ENCODE measurements at places on chromosomes 2 and 18.

DNA sequence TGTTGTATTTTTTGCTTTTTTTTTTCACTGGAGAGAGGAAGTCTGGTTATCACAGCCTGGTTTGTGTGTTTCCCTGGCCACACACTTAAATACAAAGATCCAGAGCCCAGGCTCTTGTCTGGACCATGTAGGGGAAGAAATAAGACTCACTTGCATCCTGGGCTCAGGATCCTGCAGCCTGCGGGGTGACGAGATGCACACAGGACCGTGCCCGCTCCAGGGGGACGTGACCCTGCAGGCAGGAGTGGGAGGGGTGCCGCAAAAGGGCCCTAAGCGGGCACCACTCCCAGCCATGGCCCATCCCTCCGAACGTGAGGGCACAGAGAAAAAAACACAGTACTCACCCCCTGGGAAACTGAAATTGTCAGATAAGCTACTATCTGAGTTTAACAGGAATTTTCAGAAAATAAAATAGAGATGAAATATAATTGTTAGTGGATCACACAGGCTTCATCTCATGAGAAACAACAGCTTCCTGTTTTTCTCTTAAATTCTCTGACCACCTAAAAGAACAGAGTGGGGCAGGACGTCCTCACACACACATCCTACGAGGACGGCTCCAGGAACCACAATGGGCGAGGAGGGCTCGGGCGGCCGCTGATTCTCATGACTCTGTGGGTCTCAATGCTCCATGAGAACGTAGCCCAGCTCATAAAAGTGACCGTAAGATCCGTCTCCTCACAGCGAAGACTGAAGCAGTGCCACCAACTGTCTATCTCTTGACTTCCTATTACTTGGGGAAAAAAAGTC lies 142.6 kb upstream of the ALKAL2 start:
- no peak for DNase-seq

DNA sequence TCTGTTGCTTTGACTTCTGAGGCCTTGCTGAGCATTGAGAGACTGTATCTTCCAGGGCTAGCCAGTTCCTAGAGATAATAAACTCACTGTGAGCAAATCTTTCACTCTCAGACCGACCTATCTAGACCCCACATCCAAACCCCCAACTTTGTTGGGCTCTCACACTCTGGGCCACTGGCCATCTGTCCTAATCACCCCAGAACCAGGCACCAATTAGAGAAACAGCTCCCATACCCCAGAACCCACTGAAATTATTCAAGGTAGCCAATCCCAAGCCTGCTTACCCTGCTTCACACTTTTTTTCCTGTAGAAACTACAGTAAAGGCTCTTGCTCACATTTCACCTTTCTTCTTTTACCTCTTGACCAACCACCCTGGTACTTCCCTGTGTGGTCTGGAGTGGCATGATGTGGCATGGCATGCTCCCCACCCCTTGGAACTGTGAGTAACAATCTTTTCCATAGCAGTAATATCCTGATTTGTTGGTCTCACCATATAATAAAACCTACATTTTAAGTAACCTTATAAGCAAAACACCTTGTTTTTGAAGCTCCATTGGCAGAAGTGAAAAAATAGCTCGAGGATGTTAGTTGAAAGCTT lies 55.2 kb downstream of the ANKRD12 start:
- no peak for DNase-seq

GRCh38 chr2:7020059-7020458 lies 102.8 kb downstream of the RNF144A start:
- DNase-seq: no peak

DNA sequence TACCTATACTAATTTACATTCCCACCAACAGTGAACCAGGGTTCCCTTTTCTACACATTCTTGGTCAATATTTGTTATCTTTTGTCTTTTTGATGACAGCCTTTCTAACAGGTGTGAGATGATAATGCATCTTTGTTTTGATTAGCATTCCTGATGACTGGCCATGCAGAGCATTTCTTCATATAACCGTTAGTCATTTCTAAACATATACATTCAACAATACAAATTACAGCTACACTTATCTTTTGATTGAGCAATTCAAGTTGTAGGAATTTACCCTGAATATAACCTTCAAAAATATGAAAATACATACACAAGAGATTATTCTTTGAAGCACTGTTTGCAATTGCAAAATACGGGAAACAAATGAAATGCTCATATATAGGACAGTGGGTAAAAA lies 94.9 kb downstream of the TMEM131 start:
- DNase-seq: no peak

- no peak for DNase-seq
Observed at GRCh38 chr2:145185696-145186095, 665.8 kb upstream of the ZEB2 start.

- DNase-seq: no peak
Observed at GRCh38 chr18:9283791-9284190, 50.8 kb upstream of the TWSG1 start.

DNA sequence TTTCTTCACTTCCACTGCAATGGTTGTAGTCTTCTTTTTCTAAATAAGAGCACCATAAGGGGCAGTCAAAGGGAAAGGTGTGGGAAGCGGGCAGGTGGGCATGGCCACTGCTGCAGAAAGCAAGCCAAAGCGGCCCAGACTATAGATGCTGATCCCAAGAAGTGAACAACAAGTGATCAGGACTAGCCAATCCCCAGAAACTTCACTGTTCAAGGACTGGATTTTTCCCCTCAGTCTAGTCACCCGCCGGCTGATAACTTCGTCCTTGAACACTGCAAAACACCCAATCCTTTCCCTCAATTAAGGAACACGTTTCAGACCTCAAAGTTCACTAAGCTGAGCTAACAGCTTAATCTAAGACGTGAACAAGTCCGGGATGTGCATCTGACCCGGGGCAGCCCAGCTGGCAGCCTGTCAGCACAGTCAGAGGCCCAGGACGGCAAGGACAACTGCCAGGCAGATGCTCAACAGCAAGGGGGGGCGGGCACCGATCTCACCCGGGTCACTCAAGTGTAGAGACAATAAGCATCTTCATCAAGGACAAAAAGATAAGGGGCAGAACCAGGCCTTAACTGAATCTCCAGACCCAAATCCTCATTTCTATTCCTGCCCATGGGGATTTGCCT lies 59.8 kb downstream of the HDLBP start:
- no peak for DNase-seq

DNA sequence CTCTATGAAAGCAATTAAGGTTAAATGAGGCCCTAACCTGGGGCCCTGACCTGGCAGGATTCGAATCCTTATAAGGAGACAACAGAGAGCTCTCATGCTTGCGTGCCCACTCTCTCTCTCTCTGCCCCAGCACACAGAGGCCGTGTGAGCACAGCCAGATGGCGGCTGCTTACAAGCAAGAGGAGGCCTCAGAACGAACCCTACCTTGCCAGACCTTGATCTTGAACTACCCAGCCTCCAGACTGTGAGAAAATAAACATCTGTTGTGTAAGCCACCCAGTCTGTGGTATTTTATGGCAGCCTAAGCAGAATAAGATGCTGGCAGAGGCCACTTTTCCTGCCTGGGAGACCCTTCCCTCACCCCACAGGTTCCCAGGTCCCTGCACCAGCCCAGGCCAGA lies 5.2 kb upstream of the UBE2F start:
- no peak for DNase-seq

GRCh38 chr18:56489893-56490292 lies 148.5 kb downstream of the TXNL1 start:
- DNase-seq: no peak

GRCh38 chr18:23752363-23752762 lies 63.1 kb downstream of the LAMA3 start:
- no peak for DNase-seq

GRCh38 chr18:38006541-38006940 lies 440.9 kb upstream of the CELF4 start:
- no peak for DNase-seq

DNA sequence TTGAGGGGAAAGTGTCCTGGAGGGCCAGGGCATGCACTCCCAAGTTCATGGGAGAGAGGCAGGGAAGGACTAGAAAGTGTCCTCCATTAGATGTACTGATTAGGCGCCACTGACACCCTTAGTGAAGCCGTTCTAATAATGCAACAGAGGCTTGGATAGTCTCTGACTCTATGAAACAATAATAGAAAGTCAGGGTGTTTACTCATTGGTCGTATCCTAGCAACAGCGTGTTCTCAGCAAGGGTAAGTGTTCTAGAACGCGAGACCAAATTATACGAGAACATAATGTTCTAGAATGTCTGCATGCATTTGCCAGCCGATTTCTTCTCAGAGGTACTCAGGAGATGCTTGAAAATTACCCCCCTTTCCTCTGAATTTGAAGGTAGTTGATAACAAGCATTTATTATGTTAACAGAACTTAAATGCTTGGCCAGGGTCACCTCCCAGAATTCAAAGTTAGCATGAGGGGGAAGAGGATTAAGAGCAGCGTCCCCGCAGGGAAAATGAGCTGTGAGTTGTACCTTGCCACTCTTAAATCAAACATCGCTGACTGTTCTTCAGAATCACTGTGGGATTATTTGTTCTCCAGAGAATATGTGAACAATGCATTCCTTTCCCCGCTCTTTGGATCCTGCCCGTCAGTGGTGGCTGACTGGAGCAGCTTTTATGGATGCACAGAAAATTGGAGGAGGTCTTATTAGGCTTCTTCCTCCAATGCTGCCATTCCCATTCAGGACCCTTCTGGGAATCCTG lies 33.7 kb upstream of the PDIA6 start:
- no peak for DNase-seq

DNA sequence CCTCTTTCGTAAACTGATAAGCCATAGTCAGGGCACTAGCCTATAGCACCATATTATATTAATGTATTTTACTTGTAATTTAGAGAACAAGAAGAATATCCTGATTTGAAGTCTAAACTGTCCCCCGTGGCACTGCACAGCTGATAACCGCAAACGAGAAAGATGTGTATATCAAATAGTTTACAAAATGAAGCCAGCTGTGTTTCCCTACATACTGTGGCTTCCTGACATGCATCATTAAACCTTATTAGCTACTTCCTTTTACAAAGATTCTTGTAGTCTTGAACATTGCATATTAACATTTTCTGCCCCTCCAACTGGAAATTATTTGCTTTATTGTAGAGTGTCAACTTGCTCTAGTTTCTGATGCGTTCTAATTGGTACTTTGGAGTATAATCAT lies 153.5 kb upstream of the NFATC1 start:
- no peak for DNase-seq

DNA sequence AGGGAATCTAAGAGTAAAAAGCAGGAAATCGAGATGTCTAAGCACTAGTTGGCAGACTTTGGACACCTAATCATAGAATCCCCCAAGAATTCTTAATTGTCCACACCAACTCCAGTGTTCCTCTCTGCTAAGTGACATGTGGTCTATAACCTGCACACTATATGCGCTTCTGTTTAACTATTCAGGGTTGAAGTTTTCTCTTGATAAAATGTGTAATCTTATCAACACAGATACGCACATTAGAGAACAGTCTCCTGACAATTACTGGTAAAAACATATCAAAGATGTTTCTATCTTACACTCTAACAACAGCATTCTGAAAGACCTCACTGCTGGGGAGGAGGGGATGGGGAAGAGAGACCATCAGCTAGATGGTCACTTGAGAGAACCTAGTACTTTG lies 3.9 kb downstream of the ABCB11 start:
- DNase-seq: no peak

GRCh38 chr18:8858888-8859511 lies 153.6 kb downstream of the MTCL1 start:
- no peak for DNase-seq

DNA sequence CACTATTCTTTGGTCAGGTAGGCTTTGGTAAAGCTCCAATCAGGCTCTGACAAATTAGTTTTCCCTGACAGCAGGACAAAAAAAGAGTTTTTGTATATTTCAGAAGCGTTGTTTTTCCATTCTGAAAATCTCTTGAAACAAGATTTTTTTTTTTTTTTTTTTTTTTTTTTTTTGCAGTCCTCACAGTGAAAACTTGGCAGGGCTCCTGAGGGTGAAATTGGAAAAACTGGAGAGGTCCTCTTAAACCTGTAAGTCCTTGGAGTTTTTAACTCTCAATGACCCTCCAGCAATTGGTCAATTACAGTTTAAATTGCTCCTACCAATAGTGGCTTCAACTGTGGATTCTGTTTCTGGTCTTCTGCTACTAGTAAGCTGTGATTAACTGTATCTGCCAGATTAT lies 244.5 kb upstream of the PKDCC start:
- DNase-seq: no peak

DNA sequence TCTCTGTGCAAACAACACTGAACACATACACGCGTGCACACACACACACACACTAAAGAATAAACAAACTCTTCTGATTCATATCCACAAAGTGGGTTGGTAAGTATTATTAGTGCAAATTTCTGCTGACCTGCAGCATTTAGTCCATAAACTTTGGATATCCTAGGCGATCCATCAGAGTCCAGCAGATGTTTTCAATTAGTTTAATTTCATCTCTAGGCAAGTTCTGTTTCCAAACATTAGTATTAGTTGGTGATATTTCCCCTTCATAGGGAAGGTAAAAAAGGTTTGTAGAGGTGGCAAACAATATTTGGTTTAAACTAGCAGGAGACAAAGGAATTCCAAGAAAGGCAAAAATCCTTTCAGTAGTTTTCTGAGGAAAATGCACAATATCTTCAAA lies 5.7 kb downstream of the DSEL start:
- no peak for DNase-seq

DNA sequence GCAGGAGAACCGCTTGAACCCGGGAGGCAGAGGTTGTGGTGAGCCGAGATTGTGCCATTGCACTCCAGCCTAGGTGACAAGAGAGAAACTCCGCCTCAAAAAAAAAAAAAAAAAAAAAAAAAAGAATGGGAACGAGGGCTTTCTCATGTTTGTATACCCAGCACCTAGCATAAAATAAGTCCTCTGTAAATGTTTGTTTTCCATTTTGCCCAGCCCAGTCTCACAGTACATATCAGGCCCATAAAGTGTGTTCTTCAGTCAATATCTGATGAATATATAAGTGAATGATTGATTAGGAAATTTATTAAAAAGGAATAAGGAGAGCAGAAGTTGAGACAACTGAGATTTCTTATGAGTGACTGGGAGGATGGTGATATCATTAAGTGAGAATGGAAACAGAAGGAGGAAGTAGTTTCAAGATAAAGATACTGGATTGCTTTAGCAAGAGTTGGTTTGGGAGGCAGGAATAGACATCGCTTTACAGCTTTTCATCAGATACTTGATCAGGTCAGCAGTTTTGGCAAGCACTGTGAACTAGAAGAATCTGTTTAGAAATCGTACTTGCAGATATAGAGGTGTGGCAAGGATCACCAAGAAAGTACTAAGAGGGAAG lies 327.5 kb downstream of the KIAA1328 start:
- no peak for DNase-seq

DNA sequence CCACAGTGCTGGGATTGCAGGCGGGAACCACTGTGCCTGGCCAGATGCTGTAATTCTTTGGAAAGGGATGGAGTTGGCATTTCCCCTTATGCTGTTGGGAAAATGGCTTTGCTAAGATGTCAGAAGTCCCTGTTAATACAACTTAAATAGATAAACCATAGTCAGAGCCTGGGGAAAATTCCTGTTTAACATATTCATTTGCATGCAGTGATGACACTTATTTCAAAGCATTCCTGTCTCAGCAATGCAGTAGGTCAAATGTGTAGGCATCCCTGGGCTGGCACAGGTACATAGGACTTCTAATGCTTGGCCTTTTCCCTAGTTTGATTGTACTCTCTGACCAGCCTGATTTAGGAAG lies 38.6 kb downstream of the RAMP1 start:
- no peak for DNase-seq
